Activated T-cell treated with anti-CD3 and anti-CD28 coated beads, Interleukin-2, amount 50 U/mL, for 72 hours (primary cell): ENCODE measurements at places on chromosomes 12 and 14. TPM values are rescaled to one million over a fixed set of nuclear protein-coding genes. Genes with fewer than 3 reads are reported as not detected.

GRCh38 chr14:97387252-97387874, 590.2 kb downstream of the VRK1 start:
- peak overlapping the region; percentile 7 for H3K27ac ChIP-seq
- peaks cover 2% of the 10 kb centered on the region for H3K36me3 ChIP-seq
- peak overlapping the region; percentile 71 for H3K4me3 ChIP-seq
- no peaks in the 10 kb centered on the region for H3K27me3 ChIP-seq

DNA sequence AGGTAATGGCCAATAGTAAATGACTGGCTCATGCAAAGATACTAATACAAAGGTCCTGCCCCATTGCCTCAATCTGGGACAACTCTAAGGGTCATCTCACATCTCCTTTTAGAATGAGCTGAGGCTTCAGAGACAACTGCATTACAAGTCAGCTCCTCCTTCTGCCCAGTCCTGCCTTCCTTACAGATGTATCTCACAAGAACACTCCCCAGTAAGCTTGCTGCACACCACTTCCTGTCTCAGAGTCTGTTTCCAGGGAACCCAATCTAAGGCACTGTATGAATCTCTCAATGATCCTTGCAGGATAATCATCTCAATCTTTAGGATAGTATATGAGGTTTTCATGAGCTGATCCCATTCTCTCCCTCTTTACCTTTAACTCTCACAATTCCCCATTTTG, 57.8 kb upstream of the ZDHHC17 start:
- H3K36me3 ChIP-seq = no peaks in the 10 kb centered on the region
- DNase-seq = no peak
- peaks cover 6% of the 10 kb centered on the region for H3K27me3 ChIP-seq
- no peak overlapping the region for H3K27ac ChIP-seq
- H3K4me1 ChIP-seq = no peaks in the 10 kb centered on the region

GRCh38 chr12:52828156-52828555, 6.0 kb downstream of the KRT79 start:
- H3K4me1 ChIP-seq = no peaks in the 10 kb centered on the region
- H3K4me3 ChIP-seq = no peak overlapping the region
- no peak for DNase-seq
- no peak overlapping the region for H3K27ac ChIP-seq
- H3K36me3 ChIP-seq = no peaks in the 10 kb centered on the region
- no peaks in the 10 kb centered on the region for H3K27me3 ChIP-seq

GRCh38 chr14:70830998-70831781, 21.9 kb upstream of the MAP3K9 start:
- H3K27me3 ChIP-seq = no peaks in the 10 kb centered on the region
- DNase-seq = no peak
- no peak overlapping the region for H3K27ac ChIP-seq
- H3K4me1 ChIP-seq = peaks cover 6% of the 10 kb centered on the region
- no peaks in the 10 kb centered on the region for H3K36me3 ChIP-seq

DNA sequence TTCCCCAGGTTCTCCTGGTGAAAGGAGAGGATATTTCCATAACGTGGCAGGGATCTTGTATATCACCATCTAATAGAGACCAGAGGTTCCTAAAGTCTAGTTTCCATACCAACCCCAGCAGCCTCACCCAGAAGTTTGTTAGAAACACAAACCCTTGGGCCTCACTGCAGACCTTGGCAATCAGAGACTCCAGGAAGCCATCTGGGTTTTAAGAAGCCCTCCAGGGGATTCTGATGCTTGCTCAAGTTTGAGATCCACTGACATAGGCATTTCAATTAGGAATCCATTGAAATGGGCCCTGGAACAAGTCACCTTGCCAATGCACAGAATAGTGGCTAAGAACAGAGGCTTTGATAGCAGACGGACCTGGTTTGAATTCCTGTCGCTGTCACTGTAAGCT, 2.2 kb upstream of the CMKLR1 start:
- no peaks in the 10 kb centered on the region for H3K36me3 ChIP-seq
- H3K4me3 ChIP-seq = no peak overlapping the region
- H3K27ac ChIP-seq = no peak overlapping the region
- H3K27me3 ChIP-seq = peaks cover 25% of the 10 kb centered on the region

- H3K36me3 ChIP-seq = no peaks in the 10 kb centered on the region
- H3K4me1 ChIP-seq = peaks cover 5% of the 10 kb centered on the region
- H3K4me3 ChIP-seq = no peak overlapping the region
- H3K27ac ChIP-seq = no peak overlapping the region
Measured at GRCh38 chr12:1348606-1349005, 245.8 kb downstream of the FBXL14 start.

Gene KRT79
- total RNA-seq = 0.19 TPM

DNA sequence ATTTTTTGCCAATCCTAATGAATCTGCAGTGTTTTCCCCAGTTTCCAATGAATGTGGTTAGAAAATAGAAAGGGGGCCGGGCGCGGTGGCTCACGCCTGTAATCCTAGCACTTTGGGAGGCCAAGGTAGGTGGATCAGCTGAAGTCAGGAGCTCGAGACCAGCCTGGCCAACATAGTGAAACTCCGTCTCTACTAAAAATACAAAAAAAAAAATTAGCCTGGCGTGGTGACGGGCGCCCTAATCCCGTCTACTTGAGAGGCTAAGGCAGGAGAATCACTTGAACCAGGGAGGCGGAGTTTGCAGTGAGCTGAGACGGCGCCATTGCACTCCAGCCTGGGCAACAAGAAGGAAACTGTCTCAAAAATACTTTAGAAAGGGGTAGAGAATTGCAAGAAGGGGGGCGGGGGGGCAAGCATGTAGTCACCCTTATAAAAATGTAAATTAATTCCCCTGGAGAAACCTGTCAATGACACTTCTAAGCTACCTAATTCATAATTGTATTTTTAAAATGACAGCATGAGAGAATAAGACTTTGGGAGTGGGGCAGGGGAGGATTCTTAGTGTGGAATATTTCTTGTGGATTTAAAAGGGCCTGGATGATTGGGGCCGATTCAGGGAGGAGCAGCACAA, 1.7 kb downstream of the KLHDC2 start:
- H3K36me3 ChIP-seq = no peaks in the 10 kb centered on the region
- peak overlapping the region; percentile 84 for H3K4me3 ChIP-seq
- peaks cover 27% of the 10 kb centered on the region for H3K4me1 ChIP-seq
- peak overlapping the region; percentile 94 for H3K27ac ChIP-seq
- DNase-seq = no peak

- H3K4me1 ChIP-seq = peaks cover 50% of the 10 kb centered on the region
- peak within 1 kb of the TSS; percentile 87 for H3K4me3 ChIP-seq
- H3K27ac ChIP-seq = no peak within 1 kb of the TSS
- H3K36me3 ChIP-seq = peaks cover 3% of the 10 kb centered on the region
Measured at GRCh38 chr12:50057000-50057841, at the start of gene ASIC1. Gene ASIC1, plus strand, starts transcription at chr12:50057596. Its CDS starts 1,171 bp downstream, at chr12:50058767.

Gene FOXN3
- 157 TPM for total RNA-seq

Gene CLEC4C
- total RNA-seq = not detected

Gene TFCP2
- total RNA-seq = 49.2 TPM

- H3K4me3 ChIP-seq = peak overlapping the region; percentile 95
- H3K4me1 ChIP-seq = peaks cover 44% of the 10 kb centered on the region
- no peaks in the 10 kb centered on the region for H3K36me3 ChIP-seq
- no peaks in the 10 kb centered on the region for H3K27me3 ChIP-seq
Measured at GRCh38 chr14:105488781-105489541, 2.1 kb upstream of the TEDC1 start.

- no peak for DNase-seq
- no peaks in the 10 kb centered on the region for H3K36me3 ChIP-seq
- no peak overlapping the region for H3K4me3 ChIP-seq
- H3K4me1 ChIP-seq = no peaks in the 10 kb centered on the region
- H3K27me3 ChIP-seq = peaks cover 18% of the 10 kb centered on the region
- no peak overlapping the region for H3K27ac ChIP-seq
Measured at GRCh38 chr14:88493392-88494185, 61.2 kb downstream of the PTPN21 start.

DNA sequence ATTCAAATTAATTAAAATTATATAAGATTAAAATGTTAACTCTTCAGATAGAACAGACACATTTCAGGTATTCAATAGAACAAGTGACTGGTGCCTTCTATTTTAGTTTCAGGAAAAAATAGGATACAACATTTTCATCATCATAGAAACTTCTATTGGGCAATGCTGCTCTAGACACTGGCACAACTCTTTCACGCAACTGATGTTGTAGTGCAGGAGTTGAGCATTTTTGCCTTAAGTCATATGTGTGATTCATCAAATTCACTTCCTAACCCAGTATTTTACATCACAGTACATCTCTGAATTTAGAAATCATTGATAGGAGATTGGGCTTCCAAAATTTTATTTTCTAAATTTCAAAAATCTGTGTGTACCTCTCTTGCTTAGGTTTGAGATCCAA, 215.4 kb upstream of the DIO2 start:
- no peaks in the 10 kb centered on the region for H3K27me3 ChIP-seq
- DNase-seq = no peak
- H3K36me3 ChIP-seq = no peaks in the 10 kb centered on the region
- no peak overlapping the region for H3K4me3 ChIP-seq
- H3K27ac ChIP-seq = no peak overlapping the region
- H3K4me1 ChIP-seq = no peaks in the 10 kb centered on the region

- peaks cover under 1% of the 10 kb centered on the region for H3K27me3 ChIP-seq
- H3K4me1 ChIP-seq = no peaks in the 10 kb centered on the region
- DNase-seq = no peak
- no peaks in the 10 kb centered on the region for H3K36me3 ChIP-seq
- H3K27ac ChIP-seq = no peak within 1 kb of the TSS
Measured at GRCh38 chr12:6124411-6125309, at the start of gene VWF. Gene VWF, minus strand, starts transcription at chr12:6124670. Its CDS starts 1,474 bp downstream, at chr12:6123196.

Gene CCDC88C
- 111 TPM for total RNA-seq

DNA sequence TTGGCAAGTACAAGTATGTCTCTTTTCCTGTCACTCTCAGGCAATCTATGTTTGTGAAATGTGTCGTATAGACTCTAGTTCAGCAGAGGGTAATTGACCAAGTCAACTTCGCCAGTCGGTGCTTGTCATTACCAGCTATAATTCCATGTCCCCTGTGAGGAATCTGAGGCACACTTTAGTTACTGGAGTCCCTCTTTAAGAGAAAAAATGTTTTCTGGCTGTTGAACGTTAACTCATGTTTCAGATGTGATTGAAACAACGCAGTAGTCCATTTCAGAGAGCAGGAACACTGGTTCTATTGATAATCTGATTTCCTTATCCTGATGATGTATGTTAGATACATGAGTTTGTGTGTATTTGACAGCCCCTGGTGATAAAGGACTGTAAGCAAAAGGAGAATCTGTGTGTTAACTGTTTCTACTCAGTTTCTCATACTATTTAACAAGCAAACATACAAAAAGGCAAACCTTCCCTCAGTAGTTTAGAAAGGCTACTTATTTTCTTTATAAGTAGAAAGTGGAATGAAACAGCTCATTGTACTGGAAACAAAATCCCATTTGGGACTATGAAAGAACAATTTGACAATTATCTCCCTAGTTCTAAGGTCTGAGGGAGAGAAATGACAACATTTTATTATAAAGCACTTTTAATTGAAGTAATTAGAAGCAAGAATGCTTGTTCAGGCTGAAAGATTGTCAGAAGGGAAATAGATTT, 161.1 kb upstream of the TRHDE start:
- H3K4me3 ChIP-seq = no peak overlapping the region
- no peak overlapping the region for H3K27ac ChIP-seq
- no peaks in the 10 kb centered on the region for H3K27me3 ChIP-seq
- no peaks in the 10 kb centered on the region for H3K36me3 ChIP-seq
- no peaks in the 10 kb centered on the region for H3K4me1 ChIP-seq
- DNase-seq = no peak

GRCh38 chr14:57828713-57829112, 37.2 kb downstream of the SLC35F4 start:
- DNase-seq = no peak
- H3K36me3 ChIP-seq = no peaks in the 10 kb centered on the region
- no peaks in the 10 kb centered on the region for H3K4me1 ChIP-seq
- H3K4me3 ChIP-seq = no peak overlapping the region
- no peak overlapping the region for H3K27ac ChIP-seq

GRCh38 chr14:35632676-35633075, 98.7 kb downstream of the INSM2 start:
- H3K36me3 ChIP-seq = peaks cover 7% of the 10 kb centered on the region
- no peak overlapping the region for H3K4me3 ChIP-seq
- H3K27me3 ChIP-seq = no peaks in the 10 kb centered on the region
- peaks cover 4% of the 10 kb centered on the region for H3K4me1 ChIP-seq
- no peak for DNase-seq
- H3K27ac ChIP-seq = no peak overlapping the region

Gene OR4K13
- not detected for total RNA-seq

DNA sequence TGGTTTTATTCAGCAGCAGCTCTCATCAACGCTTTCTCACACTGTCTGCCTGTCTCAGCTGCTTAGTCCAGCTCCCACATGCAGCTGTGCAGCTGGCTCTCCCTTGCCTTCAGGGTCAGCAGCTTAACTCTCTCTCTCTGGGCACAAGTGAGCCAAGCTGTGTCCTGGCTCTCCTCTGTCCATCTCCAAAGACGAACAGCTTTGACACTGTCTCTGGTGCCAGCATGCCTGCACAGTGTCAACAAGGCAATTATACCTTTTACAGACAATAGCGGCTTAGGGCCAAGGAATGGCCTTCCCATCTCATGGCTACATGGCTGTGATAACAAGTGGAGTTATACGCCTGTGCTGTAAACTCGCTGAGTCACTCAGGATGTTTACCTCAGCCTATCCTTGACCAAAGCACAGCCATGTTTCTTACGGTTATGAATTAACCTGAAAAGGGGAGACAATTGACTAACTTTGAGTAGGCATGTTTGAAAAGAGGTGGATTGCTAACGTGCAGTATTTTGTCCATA, 38.4 kb upstream of the MANSC4 start:
- H3K4me3 ChIP-seq = no peak overlapping the region
- DNase-seq = no peak
- H3K27ac ChIP-seq = no peak overlapping the region
- H3K4me1 ChIP-seq = peaks cover 35% of the 10 kb centered on the region
- H3K27me3 ChIP-seq = peaks cover 56% of the 10 kb centered on the region

- H3K27ac ChIP-seq = no peak overlapping the region
- no peaks in the 10 kb centered on the region for H3K36me3 ChIP-seq
- no peak overlapping the region for H3K4me3 ChIP-seq
- no peak for DNase-seq
- peaks cover 37% of the 10 kb centered on the region for H3K27me3 ChIP-seq
- H3K4me1 ChIP-seq = no peaks in the 10 kb centered on the region
Measured at GRCh38 chr14:96252999-96253539, 2.9 kb upstream of the BDKRB1 start.

- H3K4me1 ChIP-seq = no peaks in the 10 kb centered on the region
- no peak overlapping the region for H3K4me3 ChIP-seq
- no peak overlapping the region for H3K27ac ChIP-seq
- no peaks in the 10 kb centered on the region for H3K36me3 ChIP-seq
Measured at GRCh38 chr14:24418492-24418873, 11.0 kb downstream of the CBLN3 start.

Gene CFAP54
- total RNA-seq = 0.24 TPM
